T-helper 2 cell treated with Interferon-gamma antibody and Interleukin-4, amounts not matched to agents 5 μg/mL and 100 μg/mL, for 36 hours (primary cell): ENCODE measurements at places on chromosomes 16 and 17.

DNA sequence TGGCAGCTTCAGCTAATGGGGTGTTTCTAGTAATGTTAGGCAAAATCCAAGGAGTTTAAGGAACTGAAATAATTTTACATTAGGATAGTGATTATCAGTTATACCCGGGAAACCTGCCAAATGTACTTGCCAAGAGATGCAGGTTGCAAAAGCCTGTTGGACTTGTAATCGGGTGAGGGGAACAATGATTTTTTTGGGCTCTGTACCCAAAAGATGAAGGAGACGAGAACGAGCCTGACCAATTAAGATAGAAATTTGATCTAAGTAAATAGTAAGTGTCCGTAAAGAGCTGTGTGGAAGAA is 56.3 kb upstream of the ARL4D start:
- no peak for DNase-seq

DNA sequence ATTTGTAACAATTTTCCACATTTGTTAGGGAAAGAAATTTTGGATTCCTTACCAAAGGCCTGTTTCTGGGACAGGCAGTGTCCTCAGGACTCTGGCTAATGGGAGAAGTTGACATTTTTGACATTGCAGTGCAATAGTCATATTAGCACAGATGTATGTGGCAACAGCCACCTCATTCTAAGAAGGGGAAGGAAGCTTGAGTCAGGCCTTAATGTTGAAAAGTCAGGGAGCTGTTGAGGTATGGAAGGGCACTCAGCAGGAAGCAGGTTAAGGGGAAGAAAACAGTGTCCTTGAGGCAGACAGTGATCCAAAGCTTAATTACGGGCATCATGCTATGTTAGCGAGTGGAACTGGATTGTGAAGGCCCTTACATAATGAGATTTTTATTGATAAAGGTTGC is 20.9 kb downstream of the AKTIP start:
- DNase-seq, result no peak

DNA sequence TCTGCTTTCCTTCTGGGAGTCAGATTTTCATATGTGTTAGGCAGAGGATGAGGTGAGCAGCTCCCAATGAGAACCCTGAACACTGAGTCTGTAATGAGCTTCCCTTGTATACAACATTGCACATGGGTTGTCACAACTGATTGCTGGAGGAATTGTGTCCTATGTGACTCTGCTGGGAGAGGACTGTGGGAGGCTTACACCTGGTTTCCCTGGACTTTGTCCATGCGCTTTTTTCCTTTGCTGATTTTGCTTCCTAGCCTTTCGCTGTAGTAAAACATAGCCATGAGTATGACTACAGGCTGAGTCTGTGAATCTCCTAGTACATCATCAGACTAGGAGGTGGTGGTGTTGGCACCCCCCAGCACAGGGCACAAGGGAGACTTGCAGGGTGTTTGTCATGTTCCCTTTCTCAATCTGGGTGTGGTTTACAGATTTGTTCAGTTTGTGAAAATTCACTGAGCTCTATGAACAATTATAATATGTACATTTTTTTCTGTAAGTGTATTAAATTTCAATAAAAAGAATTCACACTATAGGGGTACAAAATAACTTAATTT is 1.7 kb upstream of the PLK1 start:
- DNase-seq, result no peak

GRCh38 chr16:28538733-28539596 is at the start of gene NUPR1:
Gene NUPR1, minus strand, starts transcription at chr16:28538974. Its CDS starts 67 bp downstream, at chr16:28538907.
- DNase-seq, result no peak

GRCh38 chr17:62062944-62063343 is 2.1 kb downstream of the MED13 start:
- no peak for DNase-seq

DNA sequence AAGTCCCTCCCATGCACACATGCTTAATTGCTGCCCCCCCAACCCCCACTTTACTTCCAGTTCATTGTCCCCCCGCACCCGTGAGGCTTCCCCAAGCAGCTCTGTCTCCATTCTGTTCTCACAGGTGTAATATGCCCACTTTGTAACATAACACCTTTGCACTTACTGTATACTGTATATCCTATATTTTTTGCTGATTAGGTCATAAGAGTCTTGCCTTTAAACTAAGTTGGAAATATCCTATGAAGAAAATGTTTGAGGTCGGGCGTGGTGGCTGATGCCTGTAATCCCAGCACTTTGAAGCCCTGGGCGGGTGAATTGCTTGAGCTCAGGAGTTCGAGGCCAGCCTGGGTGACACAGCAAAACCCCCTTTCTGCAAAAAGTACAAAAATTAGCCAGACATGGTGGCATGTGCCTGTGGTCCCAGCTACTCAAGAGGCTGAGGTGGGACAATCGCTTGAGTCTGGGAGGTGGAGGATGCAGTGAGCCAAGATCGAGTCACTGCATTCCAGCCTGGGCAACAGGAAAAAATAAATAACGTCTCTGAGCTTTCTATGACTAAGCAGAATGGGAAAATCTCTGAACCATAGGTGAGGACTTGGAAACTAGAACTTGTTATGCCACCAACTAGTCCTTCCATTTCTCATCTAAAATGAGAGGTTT is 76.1 kb downstream of the TNRC6C start:
- DNase-seq, result no peak
